HTR-8/SVneo (cell line): ENCODE measurements at places on chromosomes 12 and 14.

GRCh38 chr14:55212634-55213033, 21.2 kb upstream of the DLGAP5 start:
- DNase-seq: no peak

DNA sequence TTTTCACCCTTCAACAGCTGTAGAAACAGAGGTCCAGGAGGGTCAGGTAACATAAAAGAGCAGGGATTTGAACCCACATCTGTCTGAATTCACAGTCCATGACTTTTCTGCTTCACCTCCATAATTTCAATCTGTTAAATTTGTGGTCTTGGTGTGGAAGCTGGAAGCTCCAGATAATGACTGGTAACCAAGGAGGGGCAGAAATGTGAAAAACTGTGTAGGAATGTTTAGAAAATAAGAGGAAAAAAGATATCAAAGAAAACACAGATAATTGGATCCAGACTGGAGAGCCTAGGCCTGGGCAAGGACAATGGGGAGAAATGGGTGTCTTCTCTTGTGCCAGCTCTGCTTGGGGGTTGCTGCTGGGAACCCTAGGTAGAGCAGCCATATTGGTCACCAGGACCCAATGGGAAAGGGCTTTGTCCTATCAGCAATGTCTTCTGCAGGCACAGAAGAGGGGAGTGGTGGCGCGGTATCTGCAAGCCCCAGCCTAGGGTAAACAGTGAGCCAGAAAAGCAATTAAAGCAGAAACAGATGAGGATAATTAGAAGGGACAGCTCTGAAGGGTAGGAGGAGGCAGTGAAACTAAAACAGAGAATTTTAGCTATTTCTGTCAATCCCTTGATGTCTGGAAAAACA, 54.3 kb upstream of the CCDC91 start:
- no peak for DNase-seq

GRCh38 chr14:35877276-35877675, 51.1 kb downstream of the BRMS1L start:
- DNase-seq: no peak

- DNase-seq: no peak
Observed at GRCh38 chr12:119601877-119602733, 8.5 kb downstream of the TMEM233 start.

DNA sequence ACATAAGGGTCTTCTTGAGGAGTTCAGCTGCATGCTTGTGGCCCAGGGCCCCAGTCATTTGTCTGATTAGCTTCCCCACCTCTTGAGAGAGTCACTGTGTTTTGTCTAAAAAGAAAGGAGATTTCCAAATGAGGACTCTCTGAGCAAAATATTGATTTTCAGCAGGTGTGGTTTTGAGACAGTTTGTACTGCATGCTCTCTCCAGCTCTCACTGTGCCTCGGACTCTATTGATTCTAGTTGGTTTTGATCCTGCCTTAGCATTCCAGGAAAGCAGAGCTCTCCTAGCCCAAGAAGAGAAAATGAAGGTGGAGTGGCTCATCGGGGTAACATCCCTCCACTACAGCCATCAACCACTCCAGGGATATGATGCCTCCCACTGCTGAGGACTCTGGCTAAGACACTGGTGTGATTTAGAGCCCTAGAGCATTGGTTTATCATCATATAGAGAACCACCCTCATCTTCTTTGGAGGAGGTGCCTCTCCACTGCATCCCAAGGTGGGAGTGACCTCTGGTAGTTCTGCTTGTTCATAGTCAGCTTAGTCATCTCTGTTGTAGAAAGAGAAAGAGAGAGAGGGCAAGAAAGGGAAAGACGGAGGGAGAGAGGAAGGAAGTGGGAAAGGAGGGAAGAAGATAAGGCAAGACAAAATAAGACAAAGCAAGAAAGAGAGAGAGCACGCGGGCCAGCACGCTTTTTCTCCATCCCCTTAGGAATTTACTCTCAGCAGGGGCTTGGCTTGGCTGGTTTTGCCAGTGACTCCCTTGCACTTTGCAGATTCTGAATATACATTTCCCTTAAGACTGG, 365.6 kb downstream of the DPF3 start:
- DNase-seq: no peak

DNA sequence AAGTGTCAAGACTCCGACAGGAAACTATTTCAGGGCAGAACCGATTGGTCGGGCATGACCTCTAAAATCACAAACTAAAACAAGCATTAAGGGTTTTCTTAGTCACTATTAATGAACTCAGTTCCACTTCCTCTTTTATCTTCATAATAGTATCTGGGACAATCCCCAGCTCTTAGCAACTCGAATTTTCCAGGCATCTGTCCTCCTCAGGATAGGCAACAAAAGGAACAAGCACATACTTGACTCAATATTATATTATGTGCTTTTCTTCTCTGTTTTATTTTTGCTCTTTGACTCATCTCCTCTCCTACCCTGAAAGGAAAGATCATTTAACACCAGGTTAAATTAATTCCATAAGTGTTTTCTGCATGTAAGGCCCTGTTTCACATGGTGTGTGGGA, 638.3 kb upstream of the TBX3 start:
- DNase-seq: no peak
